Smooth muscle cell of trachea (primary cell): ENCODE measurements at places on chromosomes 6 and 20. TPM values are rescaled to one million over a fixed set of nuclear protein-coding genes. Genes with fewer than 3 reads are reported as not detected.

The CFAP206 gene
- total RNA-seq = 0.44 and 0.50 TPM in 2 replicates

The PRL gene
- not detected in 2 replicates for total RNA-seq

The MAP1LC3A gene
- total RNA-seq = 14.1 and 52.8 TPM in 2 replicates

The NOX3 gene
- not detected in 2 replicates for total RNA-seq

The AGPAT4 gene
- total RNA-seq = 12.9 and 14.1 TPM in 2 replicates

The LST1 gene
- not detected in 2 replicates for total RNA-seq

The TDRD6 gene
- total RNA-seq = 0.15 and 0.17 TPM in 2 replicates

The REM1 gene
- total RNA-seq = not detected in 2 replicates

The CD83 gene
- total RNA-seq = 4.5 and 7.3 TPM in 2 replicates

The PTGIS gene
- total RNA-seq = 56.0 and 255 TPM in 2 replicates

The MLN gene
- total RNA-seq = not detected in 2 replicates

The SLC17A3 gene
- not detected in 2 replicates for total RNA-seq

The HM13 gene
- 65.9 and 83.9 TPM in 2 replicates for total RNA-seq

The LY6G6D gene
- not detected in 2 replicates for total RNA-seq

The SPTLC3 gene
- 5.8 and 9.6 TPM in 2 replicates for total RNA-seq

The LAMP5 gene
- total RNA-seq = 0.15 TPM in 1 of 2 replicates, not detected in the other

The OPRM1 gene
- total RNA-seq = under 0.01 TPM in 1 of 2 replicates, not detected in the other

The YTHDF1 gene
- 19.3 and 26.1 TPM in 2 replicates for total RNA-seq

The SLC35F1 gene
- under 0.01 TPM in 1 of 2 replicates, not detected in the other for total RNA-seq

The LINC00237 gene
- not detected in 2 replicates for total RNA-seq
